ENCODE measurements at places on chromosomes 1 and 21.
A peak's percentile ranks its signal among the peaks of the same experiment; 100 is the strongest.

- DNase-seq = no peak
Measured at GRCh38 chr1:24386241-24386640, 27.3 kb downstream of the STPG1 start.

GRCh38 chr1:198892065-198892464 lies 253.2 kb downstream of the PTPRC start:
- DNase-seq = no peak

DNA sequence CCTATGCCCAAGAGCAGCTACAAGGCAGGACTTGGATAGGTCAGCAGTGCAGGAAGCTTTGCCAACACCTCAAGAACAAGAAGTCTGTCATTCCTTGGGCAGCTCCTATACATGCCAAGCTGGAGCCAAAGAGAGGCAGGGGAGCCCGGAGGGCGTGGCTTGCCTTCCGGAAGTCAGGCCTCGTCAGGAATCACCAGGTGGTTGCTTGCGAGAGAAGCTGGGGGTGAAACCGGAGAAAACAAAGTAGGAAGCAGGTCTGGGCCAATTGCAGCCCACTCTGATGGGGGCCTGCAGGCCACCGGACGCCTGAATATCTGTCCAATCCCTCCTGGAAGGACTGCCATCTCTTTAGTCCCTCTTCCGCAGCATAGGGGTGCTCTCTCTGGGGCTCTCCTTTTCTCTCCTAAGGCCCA lies 794 bp upstream of the FAM76A start:
- no peak for DNase-seq

GRCh38 chr21:37677006-37677405 lies 239.3 kb downstream of the KCNJ6 start:
- no peak for DNase-seq

- DNase-seq = no peak
Measured at GRCh38 chr1:32122151-32122550, 14.3 kb downstream of the KPNA6 start.

DNA sequence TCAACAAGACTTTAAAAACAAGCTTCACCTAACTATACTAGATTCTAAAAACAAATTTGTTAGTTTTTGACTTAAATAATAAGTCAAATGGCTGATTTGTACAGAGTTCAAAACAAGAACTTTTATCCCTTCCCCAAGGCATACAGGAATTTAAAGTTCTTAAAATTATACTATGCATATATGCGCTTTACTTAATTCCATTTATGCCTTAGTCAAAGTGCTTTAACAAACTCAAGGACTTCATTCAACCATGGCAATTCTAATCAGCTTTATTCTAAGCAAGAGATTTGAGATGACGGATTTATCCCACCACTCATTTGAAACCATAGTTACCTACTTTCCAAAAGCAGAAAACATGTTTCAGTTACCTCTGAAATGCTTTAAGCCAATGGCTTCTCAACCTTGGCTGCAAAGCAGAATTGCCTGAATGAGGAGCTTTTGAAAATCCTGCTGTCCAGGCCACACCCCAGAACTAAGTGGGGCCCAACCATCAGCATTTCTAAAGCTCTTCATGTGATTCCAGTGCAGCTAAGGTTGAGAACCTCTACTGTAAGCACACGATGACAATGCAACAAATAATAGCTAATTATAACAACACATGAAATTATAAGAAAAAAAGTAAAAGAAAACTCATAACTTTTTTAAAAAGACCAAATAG lies 44.6 kb downstream of the TTLL7 start:
- DNase-seq = no peak

DNA sequence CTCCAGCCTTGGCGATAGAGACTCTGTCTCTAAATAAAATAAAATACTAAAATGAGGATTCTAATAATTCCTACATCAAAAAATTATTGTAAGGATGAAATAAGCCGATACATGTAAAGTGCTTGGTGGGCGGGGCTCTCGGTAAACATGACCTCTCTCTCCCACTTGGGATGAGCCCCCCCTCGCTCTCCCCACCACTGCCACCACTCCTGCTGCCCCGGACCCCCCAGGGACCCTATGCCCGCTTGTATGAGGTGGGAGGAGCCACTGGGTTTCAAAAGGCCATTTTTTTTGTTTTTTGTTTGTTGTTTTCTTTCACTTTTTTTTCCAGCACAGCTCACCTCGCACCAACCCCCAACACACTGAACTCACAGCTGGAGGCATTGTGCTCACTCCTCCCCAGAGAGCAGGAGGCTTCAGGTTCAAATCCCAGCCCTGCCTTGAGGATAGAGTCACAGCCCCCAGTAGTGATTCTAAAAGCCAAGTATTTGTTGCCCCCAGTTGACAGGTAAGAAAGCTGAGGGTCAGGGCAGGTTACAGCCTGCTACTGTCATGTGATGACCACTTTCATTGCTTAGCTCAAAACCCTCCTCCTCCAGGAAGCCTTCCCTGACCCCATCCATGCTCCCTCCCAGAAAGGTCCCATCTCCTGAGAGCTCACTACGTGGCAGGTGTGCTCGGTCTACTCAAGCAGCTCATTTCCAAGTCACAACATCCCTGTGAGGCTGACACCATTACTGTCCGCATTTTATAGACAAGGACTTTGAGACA lies 4.2 kb downstream of the SDC3 start:
- no peak for DNase-seq

DNA sequence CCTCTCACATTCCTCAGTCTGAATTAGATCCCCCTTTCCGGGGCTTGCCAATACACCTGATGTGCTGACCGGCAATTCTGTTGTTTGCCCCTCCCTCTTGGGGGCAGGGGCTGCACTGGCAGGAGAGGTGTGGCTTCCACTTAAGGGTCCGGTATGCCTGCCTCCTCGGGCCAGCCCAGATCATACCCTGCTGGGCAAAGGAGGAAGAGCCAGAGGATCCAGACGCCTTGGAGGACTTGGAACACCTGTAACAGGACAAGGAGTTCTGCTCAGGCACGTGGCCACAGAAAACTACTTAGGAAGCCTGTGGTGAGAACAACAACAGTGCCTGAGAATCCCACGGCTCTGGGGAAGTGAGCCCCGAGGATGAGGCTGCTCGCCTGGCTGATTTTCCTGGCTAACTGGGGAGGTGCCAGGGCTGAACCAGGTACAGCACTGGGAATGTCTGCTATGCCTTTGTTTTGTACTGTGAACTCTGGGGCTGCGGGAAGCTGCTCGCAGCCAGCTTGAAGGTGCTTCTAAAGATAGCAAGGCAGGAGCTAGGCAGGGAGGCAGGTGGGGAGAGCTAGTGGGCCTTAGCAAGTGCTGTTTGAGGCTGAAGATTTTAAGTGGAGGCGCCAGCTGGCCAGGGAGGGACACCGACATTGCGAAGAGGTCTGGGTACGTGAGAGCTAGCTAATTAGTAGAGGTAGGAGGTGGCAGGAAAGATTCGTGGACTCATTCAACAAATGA lies at the start of gene SMPDL3B:
TSS of gene SMPDL3B (plus strand) at position 183 of the 732 bp plus-strand sequence. CDS start at position 367, 184 bp downstream.
- peak; percentile 55 for DNase-seq

- no peak for DNase-seq
Measured at GRCh38 chr1:41249319-41249718, 7.2 kb upstream of the SCMH1 start.

DNA sequence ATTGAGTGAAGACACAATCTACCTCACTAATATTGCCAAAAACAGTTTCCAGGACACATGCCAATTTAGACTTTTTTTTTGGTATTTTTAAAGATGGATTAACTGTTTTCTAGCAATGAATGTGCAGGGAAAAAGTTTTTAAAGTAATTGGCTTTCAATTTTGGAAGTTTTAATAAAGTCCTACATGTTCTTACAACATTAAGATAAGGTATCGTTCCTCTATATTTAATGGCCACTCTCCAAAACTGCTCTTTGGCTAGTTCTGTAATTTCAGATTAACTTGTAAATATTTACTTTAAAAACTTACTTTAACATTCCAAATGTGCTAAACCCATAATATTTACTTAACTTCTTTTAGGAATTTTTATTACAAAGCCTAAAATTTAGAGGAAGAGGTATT lies 1332.2 kb upstream of the PRMT6 start:
- DNase-seq = no peak

- no peak for DNase-seq
Measured at GRCh38 chr1:61674221-61674620, 50.7 kb downstream of the TM2D1 start.

DNA sequence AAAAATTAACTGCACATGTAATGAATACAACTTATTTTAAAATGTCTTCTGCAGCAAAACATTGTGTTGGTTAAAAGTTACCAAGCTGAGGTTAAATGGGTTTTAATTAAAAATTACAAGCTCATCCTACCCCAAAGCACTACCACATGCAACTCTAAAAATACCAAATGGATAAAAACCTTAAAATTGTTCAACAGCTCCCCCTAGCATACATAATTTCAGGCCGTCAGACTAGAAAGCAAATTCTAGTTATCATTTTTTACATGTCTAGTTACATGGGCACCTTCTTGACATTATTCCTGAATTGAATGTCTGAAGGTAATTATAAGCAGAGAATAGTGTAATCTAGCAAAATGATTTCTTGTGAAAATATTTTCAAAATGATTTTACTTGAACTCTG lies 176.5 kb downstream of the C1orf21 start:
- DNase-seq = no peak

DNA sequence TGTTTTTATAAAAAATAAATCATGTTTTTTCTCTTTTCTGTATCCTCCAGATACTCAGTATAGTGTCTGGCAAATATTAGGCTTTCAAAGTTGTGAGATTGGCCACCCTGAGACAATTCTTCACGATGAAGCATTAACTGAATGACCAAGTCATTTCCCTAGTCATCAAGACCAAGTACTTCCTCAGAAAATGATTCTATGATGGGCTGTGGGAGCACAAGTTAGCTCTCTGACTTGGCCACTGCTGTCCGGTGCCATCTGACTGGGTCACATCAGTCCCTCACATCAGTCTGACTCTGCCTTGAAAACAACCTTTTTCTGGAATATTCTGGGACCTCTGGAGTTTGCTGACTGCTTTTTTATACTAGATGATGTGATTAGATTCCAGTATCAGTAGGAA lies 13.5 kb upstream of the YRDC start:
- no peak for DNase-seq
